ENCODE measurements at places on chromosomes 7 and 10.

DNA sequence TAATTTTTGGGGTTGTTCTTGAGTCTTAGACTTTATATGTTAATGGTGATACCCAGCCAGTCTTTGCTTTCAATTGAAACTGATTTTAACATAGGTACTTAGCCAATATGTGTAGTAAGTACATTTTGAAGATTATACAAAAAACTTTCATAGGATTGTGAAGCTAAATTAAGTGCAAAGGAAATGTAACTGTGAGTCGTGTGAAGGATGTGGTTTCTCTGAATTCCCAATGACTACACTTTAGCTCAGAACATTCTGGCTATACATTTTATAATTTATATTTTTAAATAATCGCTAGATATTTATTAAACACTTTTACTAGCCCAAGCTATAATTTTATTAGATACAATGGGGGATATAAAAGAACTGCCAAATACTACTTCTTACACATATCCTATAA, 359.3 kb downstream of the PCLO start:
- DNase-seq = no peak

- peak; percentile 21 for DNase-seq
Observed at GRCh38 chr10:55631071-55631654, 729.9 kb downstream of the ZWINT start.

DNA sequence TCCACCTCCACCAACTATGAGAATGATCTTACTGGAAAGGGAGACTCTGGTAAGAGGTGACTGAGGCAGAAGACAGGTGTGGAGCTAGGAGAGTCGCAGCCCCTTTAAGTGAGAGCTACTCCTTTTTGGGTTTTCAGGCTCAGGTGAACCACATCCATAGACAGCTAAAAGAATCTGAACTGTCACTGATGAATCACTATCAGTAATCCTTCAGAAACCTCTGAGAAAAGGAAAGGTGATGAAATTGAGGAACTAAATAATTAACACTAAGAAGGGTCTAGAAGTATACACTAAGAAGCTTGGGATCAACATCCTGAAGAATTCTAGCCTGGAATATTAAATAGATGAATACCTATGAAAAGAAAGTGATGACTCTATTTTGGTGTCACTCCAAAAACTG, 83.0 kb downstream of the SORBS1 start:
- no peak for DNase-seq

DNA sequence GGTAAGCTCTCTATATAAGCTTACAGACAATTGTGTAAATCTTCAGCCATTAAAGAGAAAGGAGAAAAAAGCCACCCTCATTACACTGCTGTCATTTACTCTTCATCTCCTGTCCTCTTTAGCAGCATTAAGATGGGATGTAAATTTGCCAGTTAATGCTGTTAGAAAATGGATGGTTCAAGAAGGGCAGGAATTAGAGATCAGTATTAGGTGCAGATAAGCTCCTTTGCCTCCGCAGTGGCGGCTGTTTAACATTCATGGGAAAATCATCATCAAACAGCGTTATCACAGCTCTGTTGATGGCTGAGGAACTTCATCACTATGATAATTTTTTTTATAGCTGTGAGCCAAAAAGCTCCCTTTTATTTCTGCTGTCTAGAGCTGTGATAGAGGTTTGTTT, 61.8 kb upstream of the FAM204A start:
- no peak for DNase-seq

- DNase-seq = no peak
Observed at GRCh38 chr10:89692416-89692815, 9.0 kb upstream of the KIF20B start.

DNA sequence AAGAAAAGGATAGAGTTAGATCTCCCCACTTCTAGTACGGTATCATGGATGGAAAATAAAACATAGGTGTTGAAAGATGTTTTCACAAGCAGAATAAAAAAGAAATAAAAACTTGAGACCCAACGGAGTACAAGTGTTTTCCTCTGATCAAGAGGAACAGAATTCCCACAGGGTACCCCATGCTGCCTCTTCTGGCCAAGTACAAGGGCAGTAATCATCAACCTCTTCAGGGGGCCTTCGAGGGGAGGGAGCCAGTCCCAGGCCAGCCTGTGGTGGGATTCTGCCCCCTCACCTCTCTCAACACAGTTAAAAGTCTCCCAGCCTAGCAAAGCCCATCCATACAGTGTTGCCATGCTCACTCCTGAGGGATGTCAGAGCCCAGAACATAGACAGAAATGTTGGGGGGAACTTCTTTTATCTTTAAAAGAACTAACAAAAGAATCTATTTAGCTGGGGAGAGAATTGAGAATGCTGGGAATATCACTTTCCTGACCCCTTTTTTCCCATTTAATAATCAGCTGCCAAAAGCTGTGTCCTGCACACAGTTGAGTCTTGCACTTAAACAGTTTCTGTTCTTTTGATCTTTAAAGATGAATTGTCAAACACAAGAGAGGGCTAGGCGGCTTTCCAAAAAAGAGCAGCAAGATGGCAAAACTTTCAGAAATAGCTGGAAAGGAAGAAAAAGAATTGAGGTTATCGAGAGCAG, 101.7 kb downstream of the PTN start:
- no peak for DNase-seq

DNA sequence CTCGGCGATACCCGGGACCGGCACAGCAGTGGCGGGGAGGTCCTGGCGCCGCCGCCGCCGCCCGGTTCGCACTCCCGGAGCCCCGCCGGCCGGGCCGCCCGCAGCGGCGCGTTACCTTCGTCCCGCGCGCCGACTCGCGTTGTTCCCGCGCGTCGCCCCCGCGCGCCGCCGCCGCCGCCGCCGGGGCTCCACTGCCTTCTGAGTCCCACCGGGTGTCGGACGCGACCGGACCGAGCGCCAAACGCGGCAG, at the start of gene EZH2:
Gene EZH2 (minus strand): TSS at position 243 of the 250 bp plus-strand sequence. CDS start 36,993 bp downstream, outside the sequence.
- no peak for DNase-seq

- no peak for DNase-seq
Observed at GRCh38 chr7:150524018-150524417, 9.3 kb downstream of the GIMAP7 start.

GRCh38 chr10:80203835-80204676, 1.3 kb downstream of the ANXA11 start:
- peak; percentile 38 for DNase-seq

DNA sequence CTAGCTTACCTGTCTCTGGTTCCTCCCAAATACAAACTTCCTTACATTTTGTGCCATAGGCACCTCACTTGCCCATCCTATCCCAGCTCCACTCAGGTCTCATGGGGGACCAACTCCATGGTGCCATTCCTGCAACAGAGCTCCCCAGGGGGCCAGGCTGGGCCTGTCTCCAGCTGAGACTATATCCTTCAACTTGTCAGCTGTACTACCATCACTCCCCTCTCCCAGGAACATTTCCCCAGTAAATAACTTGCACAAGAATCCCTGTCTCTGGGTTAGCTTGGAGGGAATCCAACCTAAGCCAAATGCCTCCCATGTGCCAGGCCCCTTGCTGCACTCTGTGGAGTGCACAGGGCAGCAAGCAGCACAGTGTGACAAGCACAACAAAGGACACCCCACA, 33.2 kb downstream of the FRMPD2 start:
- DNase-seq = no peak

- no peak for DNase-seq
Observed at GRCh38 chr7:50867034-50867356, 84.3 kb upstream of the GRB10 start.

DNA sequence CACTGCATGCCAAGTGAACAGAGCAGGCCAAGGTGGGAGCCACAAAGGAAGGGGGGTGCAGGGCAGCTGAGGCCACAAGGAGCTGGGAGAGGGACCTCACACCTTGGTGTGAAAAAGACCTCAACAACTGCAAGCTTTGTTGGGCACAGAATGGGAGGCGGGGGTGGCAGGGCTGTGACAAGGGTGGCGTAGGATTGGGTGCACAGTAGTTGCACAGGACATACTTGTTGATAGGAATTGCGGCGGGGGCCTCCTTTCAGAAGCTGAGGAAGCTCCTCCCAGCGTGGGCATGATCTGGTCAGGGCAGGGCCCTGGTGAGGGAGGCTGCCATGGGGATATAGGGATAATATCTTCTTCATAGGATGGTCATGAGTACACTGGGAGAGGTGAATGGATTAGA, 25.8 kb downstream of the POLL start:
- no peak for DNase-seq

GRCh38 chr10:5508786-5509185, 9.4 kb upstream of the CALML5 start:
- no peak for DNase-seq

DNA sequence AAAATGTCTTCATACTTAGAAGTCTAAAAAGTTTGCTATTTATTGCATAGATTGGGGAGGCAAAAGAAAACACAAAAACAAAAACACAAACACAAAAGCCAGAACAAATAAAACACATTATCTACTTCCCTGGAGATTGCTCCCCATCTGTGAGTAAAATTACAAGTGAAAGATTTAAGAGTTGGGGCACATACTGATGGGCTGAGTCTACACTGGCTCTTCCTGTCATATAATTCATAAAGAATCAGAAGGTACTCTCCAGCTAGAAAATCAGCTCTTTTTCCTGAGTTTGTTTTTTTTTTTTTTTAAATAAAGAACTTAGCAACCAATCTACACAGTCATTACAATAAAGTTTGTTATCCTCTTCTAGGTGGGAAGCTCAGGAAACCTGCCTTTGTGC, 192.4 kb upstream of the LRRN3 start:
- no peak for DNase-seq

GRCh38 chr10:132300582-132300981, 7.2 kb downstream of the STK32C start:
- no peak for DNase-seq

DNA sequence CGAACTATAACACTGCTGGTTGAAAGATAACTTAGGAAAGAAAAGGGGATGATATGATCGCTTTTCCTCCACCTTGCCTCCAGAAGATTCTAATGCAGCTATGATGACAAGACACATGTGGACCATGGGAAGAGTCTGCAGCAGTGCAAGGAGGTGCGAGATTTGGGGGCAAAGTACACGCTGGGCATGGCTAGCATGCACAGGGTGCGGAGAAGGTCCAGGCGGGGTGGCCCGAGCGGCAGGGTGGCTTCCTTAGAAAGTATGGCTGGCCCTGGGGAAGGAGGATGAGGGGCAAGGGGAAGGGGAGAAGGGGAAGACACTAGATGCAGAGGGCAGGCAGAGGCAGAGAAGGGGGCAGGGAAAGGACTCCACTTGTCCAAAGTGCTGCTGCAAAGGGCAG, 15.6 kb downstream of the ATXN7L1 start:
- DNase-seq = no peak

- no peak for DNase-seq
Observed at GRCh38 chr10:46520381-46520780, 36.1 kb downstream of the GPRIN2 start.

GRCh38 chr10:86628311-86628710, 26.0 kb upstream of the OPN4 start:
- DNase-seq = no peak

DNA sequence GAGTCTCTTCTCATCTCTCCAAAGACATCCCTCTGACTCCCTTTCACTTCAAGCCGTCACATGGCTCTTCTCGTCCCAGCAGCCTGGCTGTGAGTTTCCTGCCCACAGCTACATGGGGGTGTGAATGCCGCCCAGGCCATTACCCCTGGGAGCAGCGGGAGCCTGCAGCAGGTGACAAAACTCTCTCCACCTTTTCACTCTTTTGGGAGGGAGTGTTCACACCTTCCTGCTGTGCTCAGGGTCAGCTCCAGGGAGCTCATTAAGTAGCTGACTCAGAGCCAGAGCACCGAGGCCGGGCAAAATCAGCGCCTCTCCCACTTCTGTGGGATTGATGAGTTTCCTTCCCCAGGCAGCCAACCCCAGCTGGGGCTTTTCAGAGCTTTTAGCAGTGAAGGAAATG, 271.3 kb downstream of the TYW1 start:
- DNase-seq = no peak

- no peak for DNase-seq
Observed at GRCh38 chr7:36045326-36045725, 107.7 kb upstream of the EEPD1 start.

GRCh38 chr7:141339603-141340002, 211.6 kb upstream of the AGK start:
- no peak for DNase-seq

DNA sequence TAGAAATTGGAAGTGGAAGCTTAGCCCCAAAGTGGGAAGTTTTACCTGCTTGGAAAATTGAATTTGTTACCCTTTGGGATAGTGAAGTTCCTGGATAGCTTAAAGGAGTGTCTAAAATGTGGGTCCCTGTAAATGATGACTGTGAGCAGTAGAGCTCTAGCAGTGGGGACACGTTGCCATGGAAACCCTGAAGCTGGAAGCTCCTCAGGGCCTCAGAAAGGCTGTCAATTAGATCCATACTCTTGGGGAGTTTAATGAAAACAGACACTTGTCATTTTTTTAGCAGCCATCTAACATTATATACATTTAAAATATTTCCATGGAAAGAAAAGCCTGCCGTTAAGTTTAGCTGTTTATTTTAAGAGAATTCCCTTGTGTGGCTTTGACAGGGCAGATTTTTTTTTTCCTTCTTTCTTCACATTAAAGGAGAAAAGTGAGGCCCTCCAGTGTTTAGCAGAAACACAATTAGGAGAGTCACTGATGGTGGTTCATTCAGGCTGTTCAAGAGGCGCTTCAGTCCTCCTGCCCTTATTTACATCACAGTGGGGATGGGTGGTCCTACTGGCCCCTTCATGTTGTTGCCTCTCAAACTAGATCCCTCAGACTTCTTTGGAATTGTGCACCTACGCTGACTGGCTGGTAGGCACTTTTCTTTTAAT, 518.4 kb downstream of the CCSER2 start:
- no peak for DNase-seq

DNA sequence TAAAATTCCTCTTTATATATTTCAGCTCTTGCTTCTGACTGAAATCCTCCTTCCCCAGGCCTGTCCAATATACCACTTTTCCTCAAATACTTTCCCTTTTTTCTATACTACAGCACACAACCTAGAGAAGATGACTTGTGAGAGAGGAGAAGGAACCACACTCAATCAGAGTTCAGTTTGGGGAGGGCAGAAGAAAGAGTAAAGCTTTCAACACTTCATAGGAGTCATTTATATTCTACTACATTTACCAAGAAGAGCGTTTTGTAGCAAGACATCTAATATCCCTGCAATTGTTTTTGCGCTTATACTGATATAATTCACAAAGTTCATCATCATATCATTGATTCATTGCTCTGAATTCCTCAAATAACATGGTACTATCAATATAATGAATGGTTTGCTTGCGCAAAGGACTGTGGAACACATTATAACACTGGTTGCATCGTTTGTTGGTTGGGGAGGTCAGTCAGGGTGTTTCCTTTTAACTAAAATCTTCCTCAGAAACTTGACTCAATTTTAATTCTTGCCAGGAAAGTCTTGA, 792.5 kb upstream of the CELF2 start:
- no peak for DNase-seq

DNA sequence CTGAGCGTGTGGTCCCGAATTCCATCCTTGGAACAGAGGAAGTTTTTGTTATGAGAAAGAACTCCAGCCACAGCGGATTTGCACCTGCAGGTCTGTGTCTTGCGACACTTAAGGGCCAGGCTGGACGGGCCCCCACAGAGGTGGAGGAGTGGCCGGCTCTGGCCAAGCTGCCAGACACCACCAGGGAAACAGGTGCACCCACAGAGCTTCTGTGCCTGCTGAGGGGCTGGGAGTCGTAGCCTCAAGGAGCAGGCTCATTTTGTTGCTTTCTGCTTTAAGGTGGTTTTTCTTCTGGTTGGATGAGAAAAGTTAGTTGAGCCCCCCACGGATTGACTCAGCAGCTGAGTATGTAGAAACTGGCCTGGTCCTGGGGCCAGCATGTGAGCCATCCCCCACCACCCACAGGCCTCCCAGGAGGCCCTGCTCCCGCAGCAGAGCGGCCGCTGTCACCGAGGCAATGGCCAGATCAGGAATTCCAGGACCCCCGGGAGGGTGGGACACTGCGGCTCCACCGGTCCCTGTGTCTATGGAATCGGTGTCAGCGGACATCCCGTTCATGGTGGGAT, 41.9 kb downstream of the NKX6-2 start:
- DNase-seq = no peak

- DNase-seq = no peak
Observed at GRCh38 chr7:1523208-1523607, 7.3 kb upstream of the MAFK start.

Measured in activated CD4-positive, alpha-beta T cell treated with anti-CD3 and anti-CD28 coated beads, Interleukin-2, amount 50 U/mL, for 48 hours (primary cell).